ENCODE measurements at places on chromosomes 1 and 21.

DNA sequence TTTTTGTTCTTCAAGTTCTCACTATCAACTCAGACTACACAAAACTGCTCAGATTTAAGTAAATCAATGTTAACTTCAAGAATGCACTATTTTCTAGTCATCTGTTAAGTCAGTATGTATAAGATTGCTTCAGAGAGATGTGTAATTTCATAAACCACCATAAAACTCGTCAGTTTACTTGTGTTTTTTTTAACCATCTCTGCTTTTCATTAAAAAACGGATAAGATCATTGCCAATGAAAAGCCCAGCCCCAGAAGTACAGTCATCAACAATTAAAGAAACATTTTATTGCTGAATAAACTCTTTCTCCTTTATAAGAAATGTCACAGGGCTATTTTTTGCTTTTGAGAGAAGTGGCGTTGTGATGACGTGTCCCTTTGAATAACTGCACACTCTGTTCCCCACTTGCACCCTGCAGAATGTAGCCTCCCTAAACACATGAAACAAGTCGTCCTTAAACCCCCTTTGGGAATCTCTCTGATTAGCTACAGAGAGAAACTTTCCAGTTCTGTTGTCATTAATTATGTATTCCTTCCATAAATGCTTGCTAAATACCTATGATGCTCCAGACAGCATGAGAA, 202.7 kb upstream of the FOXD3 start:
- no peak for DNase-seq

- no peak for DNase-seq
Measured at GRCh38 chr1:232390590-232390989, 239.3 kb downstream of the SIPA1L2 start.

DNA sequence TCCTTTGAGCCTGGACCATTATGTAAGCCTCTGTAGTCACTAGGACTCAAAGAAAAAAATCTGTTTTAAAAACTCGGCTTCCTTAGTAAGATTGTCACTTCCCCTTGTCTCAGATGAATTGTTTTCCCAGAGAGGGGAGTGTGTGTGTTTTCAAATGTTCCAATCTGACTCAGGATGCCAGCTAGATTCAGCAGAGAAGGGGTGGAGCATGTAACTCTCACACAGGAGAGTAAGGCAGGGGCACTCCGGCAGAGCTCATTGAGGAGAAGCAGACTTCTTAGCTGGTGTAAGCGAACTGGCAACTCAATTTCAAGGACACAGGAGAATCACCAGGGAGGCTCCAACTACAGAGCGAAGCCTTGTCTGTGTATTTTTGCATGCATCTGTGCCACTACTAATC, 623.2 kb downstream of the LMO4 start:
- DNase-seq, result no peak

DNA sequence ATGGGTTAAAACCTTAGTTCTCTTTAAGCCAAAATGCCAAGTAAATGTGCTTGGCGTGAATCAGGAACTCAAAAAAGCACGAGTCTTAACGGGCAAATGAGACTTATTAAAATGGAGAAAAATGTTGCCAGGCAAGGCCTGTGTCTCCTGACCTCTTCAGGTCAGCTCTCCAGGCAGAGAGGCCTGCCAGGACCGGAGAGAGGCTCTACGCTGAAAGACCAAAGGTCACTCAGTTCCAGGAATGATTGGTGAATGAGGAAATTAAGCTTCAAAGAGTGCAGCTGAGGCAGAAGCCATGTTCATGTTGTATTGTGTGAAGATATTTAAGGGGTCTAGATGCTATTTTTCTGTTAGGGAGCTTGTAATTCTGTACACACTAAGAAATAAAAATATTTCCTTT, 66.6 kb downstream of the SPAG17 start:
- DNase-seq, result no peak

- DNase-seq, result no peak
Measured at GRCh38 chr1:104459886-104460285, 710.2 kb downstream of the AMY1C start.

- DNase-seq, result no peak
Measured at GRCh38 chr1:177427811-177428210, 257.1 kb downstream of the BRINP2 start.

GRCh38 chr1:207420109-207420508, 34.0 kb upstream of the CR2 start:
- no peak for DNase-seq

Data from stimulated activated CD4-positive, alpha-beta T cell treated with anti-CD3 and anti-CD28 coated beads, TNF-alpha, amount 100 ng/mL, for 1 hour (primary cell).